ENCODE measurements at places on chromosomes 16 and 17. TPM values are rescaled to one million over a fixed set of nuclear protein-coding genes. Genes with fewer than 3 reads are reported as not detected.

Gene TMEM88
- total RNA-seq = 0.66 TPM

Gene SLC4A1
- total RNA-seq = not detected

Gene EPOP
- 12.9 TPM for total RNA-seq

Gene ARL16
- 46.1 TPM for total RNA-seq

Gene RUNDC3A
- total RNA-seq = 0.81 TPM

Gene RND2
- total RNA-seq = 0.07 TPM

Gene BRIP1
- total RNA-seq = 5.0 TPM

Gene LHX1
- total RNA-seq = 0.96 TPM

Gene CHTF8
- total RNA-seq = 126 TPM

Gene METTL9
- total RNA-seq = 107 TPM

Gene PYDC1
- not detected for total RNA-seq

Gene HAP1
- total RNA-seq = 1.3 TPM

Gene SERPINF2
- 3.1 TPM for total RNA-seq

Gene SPDYE4
- total RNA-seq = not detected

Gene RRAD
- 64.4 TPM for total RNA-seq

Gene KRT28
- total RNA-seq = not detected

Gene MYO19
- total RNA-seq = 59.2 TPM
